Endodermal cell (in vitro differentiated cells): ENCODE measurements at places on chromosomes 12 and 14.

DNA sequence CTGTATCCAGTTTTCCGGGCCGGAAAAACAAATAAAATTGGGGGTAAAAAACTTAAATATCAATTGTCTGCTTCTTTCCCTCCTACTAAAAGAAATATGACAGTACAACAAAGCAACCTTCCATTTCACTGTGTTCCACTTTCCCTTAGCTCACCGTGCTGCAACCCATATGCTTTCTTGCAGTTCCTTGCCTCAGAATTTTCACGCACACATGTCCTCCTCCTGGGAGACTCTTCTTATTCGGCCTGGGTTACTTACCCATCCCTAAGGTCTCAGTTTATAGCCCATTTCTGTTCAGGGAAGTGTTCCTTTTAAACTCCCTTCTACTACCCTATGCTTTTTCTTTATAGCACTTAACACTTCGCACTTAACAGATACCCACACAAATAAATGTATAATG, 4.5 kb upstream of the MAGOHB start:
- no peak for DNase-seq

- no peak for DNase-seq
These were observed 118.7 kb upstream of the CDKN3 start for GRCh38 chr14:54278087-54278486.

- no peak for DNase-seq
These were observed 36.6 kb downstream of the ACTN1 start for GRCh38 chr14:68942296-68943035.

DNA sequence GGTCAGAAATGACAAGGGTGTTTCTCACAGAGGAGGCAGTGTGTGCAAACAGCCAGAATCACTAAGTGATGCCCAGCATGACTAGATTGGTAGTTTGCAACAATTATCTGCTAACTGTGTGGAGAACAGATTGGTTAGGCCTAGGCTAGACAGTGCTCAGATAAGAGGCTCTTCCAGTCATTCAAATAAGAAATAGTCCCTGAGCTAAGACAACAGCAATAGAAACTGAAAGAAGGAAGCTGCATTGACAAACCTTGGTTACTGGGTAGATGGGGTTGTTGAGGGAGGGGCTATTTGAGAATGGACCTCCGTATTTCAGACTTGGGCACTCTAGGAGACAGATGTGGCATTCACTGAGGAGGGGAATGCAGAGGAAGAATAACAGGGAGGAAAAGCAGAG, 255.0 kb upstream of the NPAS3 start:
- no peak for DNase-seq

GRCh38 chr14:76957224-76957891, 71.2 kb downstream of the IRF2BPL start:
- DNase-seq = peak; percentile 80

GRCh38 chr12:49744363-49744885, 3.1 kb downstream of the TMBIM6 start:
- DNase-seq = no peak

DNA sequence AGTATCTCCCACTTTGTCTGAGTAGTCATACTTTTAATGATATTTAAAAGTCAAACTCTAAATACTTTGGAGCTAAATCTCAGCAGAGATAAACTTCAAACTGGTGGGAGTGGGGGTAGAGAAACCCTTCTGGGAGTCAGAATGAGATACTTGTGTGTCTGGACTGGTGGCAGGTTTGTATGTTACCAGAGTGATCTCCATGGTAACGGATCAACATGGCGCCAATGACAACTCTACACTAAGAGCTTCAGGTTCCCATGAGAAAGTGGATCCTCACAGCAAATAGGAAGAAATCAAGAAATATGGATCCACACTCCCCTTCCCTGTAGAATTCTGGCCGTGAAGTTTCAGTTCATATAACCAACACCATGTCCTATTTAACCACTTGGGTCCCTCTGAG, 121.9 kb downstream of the ETV6 start:
- DNase-seq = peak; percentile 40

GRCh38 chr12:26187014-26187798, 8.2 kb upstream of the SSPN start:
- DNase-seq = no peak

DNA sequence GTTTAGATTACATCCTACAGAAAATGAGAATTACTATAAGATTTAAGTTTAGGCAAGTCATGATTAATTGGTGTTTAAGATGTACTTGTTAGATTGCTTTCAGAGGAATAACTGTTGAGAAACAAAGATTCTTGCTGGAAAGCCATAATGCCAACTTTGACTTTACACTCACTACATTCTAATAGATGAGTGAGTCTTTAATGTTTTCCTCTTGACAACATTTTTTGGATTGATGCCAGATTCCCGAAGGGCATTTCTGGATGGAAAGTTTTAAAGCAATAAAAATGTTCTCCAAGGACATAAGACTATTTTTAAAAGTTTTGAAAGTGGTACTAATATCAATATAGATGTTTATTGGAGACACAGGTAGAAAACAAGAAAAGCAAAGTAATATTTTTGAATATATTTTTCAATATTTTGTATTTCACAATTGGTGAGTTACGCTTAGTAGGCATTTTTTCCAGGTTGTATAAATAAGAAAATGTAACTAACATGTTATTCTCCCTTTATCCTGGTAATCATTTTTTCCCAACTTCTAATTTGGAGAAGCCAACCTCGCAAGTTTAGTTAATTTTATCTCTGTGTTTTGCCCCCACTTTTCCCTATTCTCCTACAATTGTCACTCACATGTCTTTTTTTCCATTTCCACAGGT, 307.3 kb downstream of the CEP128 start:
- DNase-seq = no peak

DNA sequence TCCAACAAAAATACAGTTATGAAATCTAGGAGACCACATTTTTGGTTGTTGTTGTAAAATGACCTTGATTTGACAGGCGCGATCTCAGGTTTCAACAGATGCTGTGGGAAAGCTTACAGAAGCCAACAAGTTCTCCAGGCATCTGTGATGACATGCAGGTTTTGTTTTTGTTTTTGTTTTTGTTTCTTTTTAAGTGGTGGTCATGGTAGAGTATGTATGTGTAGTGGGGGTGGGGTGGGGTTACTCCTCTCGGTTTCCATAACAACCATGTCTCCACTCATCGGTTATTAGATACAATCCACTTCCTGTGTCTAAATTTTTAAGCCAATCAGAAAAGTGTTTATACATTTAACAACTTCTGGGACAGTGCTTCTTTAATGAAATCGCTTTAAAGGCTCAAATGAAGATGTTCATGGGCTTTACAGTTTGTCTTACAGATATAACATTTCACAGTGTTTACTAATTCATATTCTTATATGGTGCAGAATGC, 199.9 kb upstream of the FOXN3 start:
- peak; percentile 51 for DNase-seq

GRCh38 chr14:58736606-58737005, 98.8 kb downstream of the DACT1 start:
- no peak for DNase-seq

GRCh38 chr12:6465467-6466183, 4.9 kb downstream of the VAMP1 start:
- peak; percentile 90 for DNase-seq

- no peak for DNase-seq
These were observed 37.9 kb downstream of the FRS2 start for GRCh38 chr12:69508091-69508490.

DNA sequence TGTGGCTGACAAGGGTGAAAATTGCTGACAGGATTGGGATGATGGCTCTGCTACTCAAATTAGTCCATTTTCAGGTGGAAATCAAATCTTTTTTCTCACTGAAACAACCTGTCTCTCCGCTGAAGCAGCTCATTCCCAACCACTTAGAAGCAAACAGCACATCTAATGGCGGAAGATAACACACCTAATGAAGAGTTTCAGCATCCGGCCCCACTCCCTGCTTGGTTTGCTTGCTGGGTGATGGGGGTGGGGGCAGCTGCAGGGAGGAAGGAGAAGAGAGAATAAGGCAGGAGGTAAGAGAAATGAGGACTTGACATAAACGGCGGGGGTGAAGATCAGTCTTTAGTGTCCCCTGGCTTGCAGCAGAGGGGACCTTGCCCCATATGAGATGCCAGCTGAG, 4.0 kb downstream of the SYNDIG1L start:
- no peak for DNase-seq

DNA sequence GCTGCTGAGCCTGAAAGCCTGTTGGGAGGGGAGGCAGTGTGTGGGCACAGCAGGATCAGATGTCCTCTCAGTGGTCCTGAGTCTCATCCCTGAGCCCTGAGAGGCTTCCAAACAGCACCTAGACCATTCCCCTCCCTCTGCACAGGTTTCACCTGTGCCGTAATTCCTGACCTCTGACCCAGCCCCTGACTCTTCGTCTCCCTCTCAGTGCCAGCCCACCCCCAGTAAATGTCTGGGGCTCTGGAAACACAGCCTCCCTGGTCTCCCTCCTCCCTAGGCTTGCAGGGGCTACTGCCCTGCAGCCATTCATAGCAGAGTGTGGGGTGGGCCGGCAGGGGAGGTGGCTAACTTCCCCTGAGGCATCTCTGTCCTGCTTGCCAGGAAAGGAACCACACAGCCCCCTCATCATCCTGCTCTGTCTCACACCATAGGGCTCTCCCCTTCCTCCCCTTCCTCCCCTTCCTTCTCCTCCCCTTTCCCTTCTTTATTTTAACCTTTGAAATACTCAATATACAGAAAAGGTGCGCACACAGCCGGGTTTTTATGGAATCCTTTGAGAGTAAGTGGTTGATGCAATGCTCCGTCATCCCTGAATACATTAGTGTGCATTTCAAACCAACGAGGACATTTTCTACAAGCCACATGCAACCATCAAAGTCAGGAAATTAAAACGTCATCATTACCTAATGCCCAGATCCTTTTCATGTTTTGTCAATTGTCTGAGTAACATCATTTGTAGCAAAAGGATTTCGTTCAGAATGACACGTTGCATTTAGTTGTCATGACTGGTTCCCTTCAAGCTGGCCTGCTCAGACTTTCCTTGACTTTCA, 67.0 kb downstream of the PRMT8 start:
- peak; percentile 42 for DNase-seq

DNA sequence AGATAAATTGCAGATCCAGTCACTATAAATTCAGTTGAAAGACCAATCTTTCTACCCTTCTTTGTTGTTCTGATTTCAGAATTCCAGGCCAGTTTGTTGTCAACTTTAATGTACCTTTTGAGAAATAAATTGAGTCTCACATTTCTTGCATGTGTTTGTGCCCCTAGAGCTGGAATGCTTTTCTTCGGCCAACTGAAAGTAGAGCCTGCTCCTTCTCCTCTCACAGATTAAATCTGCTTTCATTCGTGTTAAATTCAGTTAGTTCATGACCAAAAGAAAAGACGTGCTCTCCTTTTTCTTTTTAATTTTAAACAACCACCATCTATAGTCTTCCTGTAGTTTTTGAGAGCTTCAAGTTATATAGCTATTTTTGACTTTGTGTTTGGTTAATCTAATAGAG, 22.9 kb downstream of the SOCS2 start:
- no peak for DNase-seq

- DNase-seq = no peak
These were observed 8.8 kb upstream of the LGR5 start for GRCh38 chr12:71430756-71431155.

DNA sequence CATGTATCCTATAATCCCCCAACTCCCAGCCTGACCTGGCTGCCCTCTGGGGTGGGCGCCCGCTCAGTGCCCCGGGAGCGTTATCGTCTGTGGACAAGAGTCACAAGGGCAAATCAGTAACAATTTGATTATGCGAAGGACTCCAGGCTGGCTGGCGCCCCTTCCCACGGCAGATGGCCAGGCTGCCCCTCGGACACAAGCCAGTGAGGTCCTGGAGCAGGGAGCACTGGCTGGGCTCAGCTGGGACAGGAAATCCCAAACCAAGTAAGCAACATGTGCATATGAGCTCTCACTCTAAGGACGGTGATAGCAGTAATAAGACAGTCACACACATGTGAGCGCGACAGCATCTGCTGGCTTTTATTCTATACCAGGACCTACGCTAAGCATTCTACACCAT, 59.3 kb upstream of the FAM222A start:
- DNase-seq = no peak

DNA sequence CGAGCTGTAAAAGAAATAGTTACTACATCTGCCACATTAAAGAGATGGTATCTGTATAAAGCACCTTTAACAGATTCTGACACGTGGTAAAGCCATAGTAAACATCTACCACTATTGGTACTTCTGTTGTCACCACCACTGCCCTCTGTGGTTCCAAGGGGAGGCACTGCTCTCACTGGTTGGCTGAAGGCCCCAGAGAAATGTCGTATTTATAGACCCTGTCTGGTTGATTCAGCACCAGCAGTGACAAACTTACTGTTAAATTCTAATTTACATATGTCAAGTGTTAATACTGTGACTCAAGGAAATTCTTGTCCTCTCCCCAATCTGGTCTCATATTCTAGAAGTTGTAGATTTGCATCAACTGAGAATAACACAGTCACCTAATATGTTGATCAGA, 281.1 kb downstream of the ERC1 start:
- DNase-seq = no peak

- no peak for DNase-seq
These were observed 403.1 kb downstream of the C12orf75 start for GRCh38 chr12:105733579-105733978.

GRCh38 chr12:70756118-70756517, 118.9 kb upstream of the PTPRB start:
- DNase-seq = no peak

- DNase-seq = no peak
These were observed 172.3 kb upstream of the STXBP6 start for GRCh38 chr14:25222256-25222655.

DNA sequence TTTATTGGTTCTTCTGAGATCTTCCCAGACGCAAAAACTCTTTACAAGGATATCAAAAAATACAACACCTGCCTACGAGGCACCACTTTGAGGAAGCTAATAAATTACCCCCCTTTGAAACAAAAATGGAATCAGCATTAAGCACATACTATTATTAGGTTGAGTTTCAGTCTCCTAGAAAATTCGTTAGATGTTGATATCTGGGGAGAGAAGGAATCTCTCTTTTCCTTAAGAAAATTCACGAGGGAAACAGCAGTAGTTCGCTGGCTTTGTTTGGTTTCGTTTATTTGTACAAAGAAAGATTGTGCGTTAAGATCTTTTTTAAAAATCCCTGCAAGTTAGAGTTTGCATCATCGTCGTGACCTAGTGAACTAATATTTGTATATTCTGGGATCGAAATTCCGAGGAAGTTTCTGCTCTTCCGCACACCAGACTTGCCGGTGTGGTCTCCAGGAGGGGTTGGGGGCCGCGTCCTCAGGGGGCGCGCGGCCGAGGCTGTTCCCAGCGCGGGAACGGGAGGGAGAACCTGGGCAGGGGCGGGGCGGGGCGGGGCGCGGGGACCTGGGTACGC, 12.1 kb downstream of the NKX2-1 start:
- no peak for DNase-seq

DNA sequence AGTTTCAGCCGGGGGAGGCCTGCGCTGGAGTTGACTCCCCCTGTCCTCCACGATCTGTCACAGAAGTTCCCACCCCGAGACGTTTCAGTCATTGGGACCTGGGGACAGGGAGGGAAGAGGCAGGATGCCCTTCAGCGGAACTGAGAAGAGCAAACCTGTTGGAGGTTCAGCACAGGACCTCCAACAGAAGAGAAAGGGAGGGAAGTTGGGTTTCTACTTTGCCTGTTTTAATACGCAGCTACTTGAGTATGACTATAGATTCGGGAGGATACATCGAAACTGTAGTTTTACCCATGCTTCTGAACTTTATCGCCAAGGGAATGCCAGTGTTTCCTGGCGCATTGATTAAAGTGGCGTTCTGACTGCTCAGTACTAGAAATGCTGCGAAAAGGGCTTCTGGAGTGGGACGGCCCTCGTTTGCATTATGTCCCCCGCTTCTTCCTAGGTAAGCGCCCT, 2.3 kb upstream of the DUSP6 start:
- DNase-seq = no peak
